ENCODE measurements at places on chromosomes 5 and 9.

GRCh38 chr5:96702503-96703383, 40.6 kb downstream of the CAST start:
- DNase-seq, result peak; percentile 82

DNA sequence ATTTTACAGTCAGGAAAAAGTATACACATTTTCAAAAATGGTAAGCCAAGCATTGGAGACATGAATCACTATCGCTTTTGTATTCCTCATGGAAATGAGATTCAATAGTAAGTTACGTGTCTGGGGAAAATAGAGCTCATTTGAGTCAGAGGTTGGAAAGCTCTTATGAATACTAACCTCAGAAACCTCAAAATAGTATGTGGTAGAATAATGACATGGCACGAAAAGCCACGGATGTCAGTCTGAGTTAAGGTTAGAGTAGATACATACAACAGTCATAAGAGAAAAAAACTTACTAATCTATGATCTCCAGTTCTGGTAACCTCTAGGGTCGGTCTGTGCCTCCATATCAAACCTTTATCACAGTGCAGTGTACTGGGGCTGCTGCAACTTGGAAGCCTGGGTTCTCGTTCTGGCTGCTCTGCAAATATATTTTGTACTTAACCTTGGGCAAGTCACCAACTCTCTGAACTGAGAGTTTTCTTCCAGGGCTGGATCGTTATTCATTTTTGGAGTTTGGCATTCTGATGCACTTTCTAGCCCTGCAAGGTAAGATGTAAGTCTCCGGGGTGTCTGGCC, 31.8 kb downstream of the MAP1B start:
- DNase-seq, result no peak

- no peak for DNase-seq
Observed at GRCh38 chr9:87545858-87546257, 48.2 kb downstream of the DAPK1 start.

DNA sequence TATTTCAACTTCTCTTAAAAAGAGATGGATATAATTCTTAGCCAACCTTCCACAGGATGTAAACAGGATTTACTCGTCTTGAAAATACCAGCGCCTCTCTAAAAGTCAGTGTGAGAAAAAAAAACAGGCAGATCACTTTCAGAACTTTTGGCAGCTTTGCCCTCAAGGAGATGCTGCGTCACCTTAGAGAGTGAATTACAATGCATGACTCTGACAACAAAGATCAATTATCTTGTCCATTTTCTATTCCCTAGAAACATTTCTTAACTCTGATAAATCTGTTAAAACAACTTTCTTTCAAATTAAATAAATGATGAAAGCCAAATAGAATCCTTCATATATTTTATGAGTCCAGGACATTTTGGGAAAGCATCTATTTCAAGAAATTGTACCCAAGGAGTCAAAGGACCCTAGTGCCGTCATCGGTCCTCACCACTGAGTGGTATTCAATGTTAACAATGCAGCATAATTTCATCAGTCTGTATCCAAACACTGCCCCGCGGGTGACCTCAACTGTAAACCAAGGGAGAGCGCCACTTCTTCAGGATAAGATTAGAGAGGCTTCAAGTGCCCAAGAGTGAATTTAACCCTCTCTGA, 536.0 kb downstream of the PDE4D start:
- DNase-seq, result no peak

DNA sequence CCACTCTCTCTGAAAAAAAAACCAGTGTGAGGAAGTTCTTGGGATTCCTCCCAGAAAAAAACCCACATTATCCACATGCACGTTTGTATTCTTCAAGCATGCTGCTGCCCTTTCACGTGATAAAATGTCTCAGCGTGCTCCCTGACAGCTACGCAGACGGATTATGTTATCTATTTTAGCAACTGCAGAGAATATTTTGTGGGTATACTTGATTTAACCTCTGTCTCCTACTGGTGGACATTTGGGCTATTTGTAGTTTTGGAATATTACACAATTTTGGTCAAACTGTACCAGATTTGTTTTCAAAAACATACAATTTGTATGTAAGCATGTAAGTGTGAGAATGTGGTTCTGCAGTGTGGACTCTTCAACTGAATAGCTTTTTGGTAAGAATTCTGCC, 10.7 kb downstream of the PRRC2B start:
- no peak for DNase-seq

DNA sequence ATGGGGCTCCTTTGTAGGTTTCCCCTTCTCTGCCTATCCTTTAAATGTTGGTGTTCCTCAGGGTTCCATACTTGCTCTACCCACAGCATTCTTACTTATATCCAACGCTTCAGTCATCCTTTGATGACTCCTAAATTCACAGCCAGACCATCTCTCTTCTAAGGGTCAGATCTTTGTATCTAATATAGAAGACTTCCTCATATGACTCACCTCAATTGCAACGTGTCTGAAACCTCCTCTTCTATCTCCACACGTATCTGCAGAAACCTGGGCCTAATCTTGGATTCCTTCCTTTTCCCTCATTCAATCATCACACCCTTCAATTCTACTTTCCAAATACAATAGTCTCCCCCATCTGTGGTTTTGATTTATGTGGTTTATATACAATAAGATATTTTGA, 68.3 kb downstream of the HMGCR start:
- no peak for DNase-seq

- no peak for DNase-seq
Observed at GRCh38 chr5:80103371-80103770, 68.2 kb downstream of the THBS4 start.

DNA sequence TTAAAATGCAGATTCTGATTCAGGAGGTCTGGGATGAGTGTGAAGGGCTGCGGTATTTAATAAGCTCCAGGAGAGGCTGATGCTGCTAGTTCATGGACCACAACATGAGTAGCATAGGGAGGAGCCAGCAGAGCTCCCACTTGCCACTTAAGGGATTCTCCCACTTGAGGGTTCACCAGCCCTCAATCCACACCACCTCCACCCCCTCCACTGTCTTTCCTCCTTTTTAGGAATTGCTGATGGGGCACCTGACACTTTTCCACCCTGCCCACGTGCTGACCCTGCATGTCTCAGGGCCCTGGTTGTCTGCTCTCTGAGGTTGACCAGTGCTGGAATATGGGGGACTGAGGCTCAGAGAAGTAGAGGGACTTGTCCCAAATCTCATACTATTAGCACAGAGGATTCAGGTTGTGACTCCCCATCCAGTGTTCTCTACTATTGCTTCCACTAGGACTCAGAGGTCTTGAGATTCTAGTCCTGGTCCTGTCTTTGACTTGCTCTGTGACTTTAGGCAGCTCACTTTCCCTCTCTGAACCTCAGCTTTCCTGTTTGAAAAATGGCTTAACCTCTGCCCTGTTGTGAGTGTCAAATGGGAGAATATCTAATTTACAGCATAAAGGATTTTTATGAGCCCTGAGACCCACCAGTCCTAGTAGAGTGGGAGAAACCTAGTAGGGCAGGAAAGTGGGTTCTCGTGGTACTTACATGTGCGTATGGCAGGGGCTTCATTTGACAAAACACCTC, 72.9 kb downstream of the PPARGC1B start:
- DNase-seq, result no peak

DNA sequence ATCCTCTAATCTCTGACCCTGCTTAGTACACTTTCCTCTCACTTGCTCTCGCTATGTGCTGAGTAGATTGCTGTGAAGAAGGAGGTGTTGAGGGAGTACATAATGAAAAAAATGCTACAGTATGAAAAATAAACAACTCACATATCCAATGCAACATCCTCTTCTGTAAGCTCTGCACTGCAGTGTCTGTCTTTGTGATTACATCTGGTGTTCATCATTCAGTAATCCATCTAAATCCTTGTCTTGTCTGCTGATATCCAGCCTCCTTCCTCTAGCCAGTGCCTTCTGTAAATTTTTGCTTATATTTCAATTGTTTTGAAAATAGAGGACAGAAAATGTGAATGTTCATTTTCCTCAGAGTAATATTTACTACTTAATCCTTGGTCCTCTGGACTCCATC, 57.4 kb upstream of the CDH12 start:
- DNase-seq, result no peak

DNA sequence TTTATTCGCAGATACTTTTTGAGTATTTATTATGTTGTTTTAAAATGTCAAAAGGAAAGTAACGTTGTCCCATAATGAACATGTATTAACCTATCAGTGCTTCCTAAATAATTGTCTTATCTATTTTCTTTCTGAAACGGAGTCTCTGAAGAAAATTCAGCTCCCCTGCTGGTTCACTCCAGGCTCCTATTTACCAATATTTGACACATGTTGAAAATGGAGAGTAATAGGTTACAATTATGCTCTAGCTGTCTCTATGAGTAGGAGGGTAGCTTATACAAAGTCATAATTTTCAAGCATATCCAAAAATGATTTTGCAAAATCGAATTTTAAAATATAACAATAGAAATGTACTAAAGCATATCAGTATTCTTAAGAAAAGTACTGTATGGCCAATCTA, 844.1 kb downstream of the CDH18 start:
- DNase-seq, result no peak

DNA sequence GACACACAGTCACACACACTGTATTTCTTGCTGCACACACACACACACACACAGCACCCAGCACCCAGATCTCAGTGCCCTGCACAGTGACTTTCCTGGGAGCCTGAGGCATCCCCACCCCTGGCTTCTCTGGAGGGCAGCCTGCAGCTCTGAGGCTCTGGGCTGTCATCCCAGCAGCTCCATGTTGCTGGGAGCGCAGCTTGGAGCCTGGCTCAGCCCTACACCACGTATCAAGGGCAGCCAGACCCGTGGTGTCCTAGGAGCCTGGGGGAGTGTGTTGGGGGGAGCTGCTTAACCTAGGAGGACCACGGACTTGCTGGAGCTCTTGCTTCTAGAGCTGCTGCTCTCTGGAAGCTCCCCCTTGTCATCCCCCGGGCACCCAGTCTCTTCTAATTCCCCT, 5.2 kb downstream of the IER5L start:
- DNase-seq, result no peak

DNA sequence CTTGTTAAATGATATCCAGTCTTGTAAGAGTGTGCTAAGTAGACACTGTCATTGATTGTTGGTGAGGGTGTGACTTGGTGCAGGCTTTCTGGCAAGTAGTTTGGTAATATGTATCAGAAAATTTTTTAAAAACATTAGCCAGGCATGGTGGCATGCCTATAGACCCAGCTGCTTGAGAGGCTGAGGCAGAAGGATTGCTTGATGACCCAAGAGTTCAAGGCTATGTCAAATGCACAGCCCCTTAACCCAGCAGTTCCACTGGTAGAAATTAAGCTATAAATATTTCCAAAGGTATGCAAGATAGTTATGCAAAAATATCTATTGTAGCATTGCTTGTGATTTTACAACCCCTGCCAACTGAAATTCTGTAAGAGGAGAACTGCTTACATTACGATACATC, 24.2 kb downstream of the ZBTB43 start:
- DNase-seq, result no peak

- DNase-seq, result no peak
Observed at GRCh38 chr5:138466125-138466899, 1.0 kb downstream of the EGR1 start.

- DNase-seq, result no peak
Observed at GRCh38 chr5:74500110-74500917, 140.2 kb downstream of the ENC1 start.

DNA sequence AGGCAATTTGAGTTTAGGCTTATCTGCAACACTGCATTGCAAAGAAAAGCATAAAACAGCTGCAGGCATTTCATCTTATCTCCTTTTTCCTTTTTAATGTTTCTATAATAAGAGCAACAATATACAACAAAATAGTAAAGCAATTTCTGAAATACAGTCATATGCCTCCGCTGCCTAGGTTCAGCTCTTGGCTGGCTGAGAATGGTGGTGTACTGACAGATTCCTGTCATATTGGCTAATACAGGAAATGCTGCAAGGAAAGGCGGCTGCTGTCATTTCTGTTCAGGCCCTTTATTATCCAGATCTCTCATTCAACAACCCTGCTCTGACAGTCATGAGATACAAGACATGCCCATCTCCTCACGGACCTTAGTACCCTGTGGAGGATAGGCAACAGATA, 677.0 kb downstream of the TAF11L14 start:
- no peak for DNase-seq

DNA sequence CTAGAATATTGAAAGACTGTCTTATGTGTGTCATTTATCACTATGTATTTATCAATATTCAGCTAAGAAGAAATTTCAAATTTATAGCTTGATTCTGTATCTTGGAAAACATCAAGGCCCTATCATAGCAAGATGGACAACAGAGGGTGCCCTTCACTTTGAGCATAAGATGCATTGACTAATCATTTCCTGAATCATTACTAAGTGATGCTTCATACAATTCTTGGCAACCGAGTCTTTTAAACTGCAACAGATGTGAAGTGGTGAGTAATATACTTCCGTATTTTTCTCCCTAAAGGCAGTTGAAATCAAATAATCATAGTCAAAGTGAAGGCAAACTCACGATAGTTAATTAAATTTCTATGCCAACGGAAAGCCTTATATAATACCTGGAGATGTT, 318.6 kb upstream of the RGMB start:
- no peak for DNase-seq

- DNase-seq, result no peak
Observed at GRCh38 chr5:168076561-168076991, 214.9 kb upstream of the WWC1 start.
